ENCODE measurements at places on chromosomes 3 and 15.

DNA sequence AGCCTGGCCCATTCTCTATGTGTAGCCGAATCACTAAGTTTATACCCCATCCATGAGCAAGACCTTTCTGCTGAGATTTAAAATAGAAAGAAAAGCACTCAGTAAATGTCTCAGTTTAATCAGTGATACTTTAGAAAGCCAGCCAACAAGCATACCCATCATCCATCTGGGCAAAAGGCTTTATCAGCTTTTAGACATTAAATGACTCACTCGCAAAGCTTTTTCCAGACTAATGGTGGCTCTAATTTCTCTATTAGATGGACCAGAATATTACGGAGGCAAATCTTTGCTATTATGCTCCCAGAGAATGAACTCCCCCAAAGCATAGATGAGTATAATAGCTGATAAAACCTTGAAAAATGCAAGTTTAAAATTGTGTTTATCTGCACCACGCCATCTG is 727.8 kb downstream of the GBE1 start:
- DNase-seq = no peak

GRCh38 chr3:138479438-138479863 is 45.0 kb downstream of the ESYT3 start:
- peak; percentile 13 for DNase-seq

DNA sequence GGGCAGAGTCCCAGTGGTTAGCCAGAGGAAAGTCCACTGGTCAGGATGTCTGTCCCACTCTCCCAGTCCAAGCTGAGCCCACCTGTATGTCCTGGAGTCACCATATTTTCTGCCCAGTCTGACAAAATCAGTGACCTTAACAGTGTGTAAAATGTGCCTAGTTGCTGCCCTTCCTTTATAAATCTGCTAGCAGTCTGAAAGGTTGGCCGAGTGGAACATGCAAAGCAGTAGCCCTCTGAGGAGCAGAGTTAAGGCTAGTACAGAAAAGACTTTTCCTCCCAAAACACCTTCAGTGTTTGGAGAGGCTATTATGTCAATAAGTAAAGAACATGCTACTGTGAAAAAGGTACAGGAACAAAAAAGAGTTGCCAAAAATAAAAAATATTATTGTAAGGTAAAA is 15.3 kb downstream of the TTC21A start:
- DNase-seq = no peak

DNA sequence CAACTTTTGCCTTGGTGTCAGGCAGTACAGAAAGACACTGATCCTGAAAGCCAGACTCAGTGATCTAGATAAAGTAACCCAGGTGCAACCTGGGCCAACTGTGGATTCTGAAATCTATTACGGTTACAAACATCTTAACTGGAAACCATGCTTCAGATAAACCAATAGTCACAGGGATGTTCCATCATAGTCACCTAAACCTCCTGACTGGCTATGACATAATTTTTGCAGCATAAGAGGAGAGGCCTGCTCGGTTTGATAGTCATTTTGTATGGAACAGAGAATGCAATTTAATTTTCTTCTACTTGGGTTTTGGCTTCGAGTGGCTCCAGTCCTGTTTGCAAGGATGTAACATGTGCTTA is 3.7 kb downstream of the SLCO3A1 start:
- DNase-seq = no peak

DNA sequence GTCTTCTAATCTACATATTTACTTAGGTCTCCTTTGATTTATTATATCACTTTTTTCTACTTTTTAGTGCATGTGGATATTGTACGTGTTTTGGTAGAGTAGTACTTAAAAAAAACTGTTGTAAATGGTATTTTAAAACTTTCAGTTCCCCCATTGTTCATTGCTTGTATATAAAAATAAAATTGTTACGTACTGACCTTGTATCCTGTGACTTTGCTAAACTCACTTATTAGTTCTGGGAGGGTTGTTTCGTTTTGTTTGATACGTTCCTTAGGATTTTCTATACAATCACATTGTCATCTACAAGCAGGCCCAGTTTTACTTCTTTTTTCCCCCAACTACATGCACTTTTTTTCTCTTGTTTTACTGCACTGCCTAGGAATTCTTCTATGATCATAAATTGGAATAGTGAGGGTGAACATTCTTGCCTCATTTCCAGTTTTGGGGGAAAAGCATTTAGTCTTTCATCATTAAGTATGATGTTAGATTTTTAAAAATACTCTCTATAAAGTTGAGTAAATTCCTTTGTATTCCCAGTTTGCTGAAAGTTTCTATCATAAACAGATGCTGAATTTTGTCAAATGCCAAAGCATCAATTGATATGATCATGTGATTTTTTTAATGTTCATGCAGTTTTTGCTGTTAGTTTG is 33.5 kb upstream of the ACKR4 start:
- DNase-seq = no peak

- DNase-seq = no peak
Measured at GRCh38 chr15:39792844-39793335, 10.2 kb upstream of the FSIP1 start.

- DNase-seq = no peak
Measured at GRCh38 chr3:62122819-62123218, 250.5 kb downstream of the FEZF2 start.

GRCh38 chr3:11547498-11547897 is 96.2 kb downstream of the VGLL4 start:
- no peak for DNase-seq

DNA sequence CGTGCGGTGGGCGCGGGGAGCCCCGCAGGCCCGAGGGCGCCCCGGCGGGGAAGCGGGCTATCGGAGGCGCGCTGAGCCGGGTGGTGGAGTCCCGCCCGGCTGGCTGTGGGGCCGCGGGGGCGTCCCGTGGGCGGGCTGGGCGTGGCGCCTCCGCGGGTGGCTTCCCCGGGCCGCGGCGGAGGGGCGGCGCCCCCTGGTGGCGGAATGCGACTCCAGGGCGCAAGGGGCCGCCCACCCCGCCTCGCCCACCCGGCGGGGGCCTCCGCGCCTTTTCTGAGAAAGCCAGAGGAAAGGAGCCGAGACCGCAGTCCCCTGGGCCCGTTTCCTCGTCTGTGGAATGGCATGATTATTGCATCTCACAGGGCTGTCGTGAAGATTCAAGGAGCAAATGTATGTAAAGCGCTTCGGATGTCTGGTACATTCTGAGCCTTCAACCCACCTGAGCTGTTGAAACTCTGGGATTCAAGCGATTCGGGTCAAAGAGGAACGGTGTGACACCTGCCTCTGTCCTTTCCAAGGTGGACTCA is 31.9 kb upstream of the RAB6B start:
- DNase-seq = peak; percentile 53

DNA sequence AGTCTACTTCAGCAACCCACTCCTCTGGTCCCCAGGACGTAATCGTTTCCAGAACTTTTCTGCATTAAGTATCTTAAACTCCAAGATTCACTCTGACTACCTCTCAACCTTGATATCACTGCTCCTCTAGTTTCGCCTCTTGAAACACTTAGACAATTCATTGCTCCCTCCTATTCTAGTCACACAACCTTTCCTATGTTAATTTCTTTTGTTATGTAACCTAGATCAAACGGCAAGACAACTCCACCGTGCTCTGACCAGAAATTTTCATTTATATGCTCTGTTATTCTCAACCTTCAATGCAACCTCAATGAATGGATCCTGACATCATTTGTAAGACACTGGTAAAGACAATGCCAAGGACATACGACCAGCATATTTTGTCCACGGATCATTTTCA is 71.3 kb downstream of the CADM2 start:
- no peak for DNase-seq

GRCh38 chr3:48398701-48399386 is 26.8 kb downstream of the FBXW12 start:
- DNase-seq = no peak

DNA sequence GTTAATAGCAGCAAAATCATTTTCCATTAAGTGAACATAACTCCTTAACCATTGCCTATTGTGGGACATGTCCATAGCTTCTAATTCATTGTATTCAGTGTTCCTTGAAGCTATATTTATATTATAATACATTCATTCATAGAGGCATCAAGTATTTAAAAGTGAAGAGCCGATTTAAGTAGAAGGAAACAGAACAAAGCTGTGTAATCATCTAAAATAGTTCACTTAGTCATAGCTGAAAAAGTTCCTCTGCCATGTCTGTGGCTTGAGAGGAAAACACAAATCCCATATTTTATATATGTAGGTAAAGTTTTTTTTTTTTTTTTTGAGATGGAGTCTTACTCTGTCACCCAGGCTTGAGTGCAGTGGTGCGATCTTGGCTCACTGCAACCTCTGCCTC is 54.5 kb downstream of the TMEM108 start:
- no peak for DNase-seq

DNA sequence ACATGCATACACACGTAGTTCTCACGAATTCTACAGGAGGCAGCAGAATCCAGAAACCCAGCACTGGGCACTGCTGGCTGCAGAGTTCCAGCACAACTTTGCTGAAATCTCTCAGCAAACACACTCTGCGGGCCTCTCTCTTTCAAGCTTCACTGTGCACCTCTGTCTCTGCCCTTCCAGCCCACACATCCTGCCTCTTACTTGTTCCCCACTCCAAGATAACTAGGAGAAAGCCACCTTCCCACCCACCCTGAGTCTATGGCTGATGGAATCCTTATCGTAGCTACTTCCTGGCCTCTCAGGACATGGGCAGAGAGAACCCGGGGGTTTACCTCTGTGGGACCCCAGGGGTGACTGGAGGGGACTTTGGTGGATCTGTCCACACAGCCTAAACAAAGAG is 11.9 kb downstream of the ANP32A start:
- DNase-seq = no peak

DNA sequence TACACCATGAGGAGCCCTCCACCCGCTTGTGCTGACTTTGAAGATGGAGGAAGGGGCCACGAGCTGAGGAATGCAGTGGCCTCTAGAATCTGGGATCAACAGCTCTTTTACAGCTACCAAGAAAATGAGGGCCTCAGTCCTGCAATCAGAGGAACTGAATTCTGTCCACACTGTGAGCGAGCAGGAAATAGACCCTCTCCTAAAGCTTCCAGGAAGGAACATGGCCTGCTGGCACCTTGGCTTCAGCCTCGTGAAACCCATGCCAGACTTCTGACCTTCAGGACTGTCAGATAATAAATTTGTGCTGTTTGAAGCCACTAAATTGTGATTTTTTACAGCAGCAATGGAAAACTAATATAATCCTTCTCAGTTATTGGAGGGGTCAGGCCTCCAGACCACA is 61.9 kb downstream of the RAB11A start:
- DNase-seq = no peak
